ENCODE measurements at places on chromosomes 12 and 14.

DNA sequence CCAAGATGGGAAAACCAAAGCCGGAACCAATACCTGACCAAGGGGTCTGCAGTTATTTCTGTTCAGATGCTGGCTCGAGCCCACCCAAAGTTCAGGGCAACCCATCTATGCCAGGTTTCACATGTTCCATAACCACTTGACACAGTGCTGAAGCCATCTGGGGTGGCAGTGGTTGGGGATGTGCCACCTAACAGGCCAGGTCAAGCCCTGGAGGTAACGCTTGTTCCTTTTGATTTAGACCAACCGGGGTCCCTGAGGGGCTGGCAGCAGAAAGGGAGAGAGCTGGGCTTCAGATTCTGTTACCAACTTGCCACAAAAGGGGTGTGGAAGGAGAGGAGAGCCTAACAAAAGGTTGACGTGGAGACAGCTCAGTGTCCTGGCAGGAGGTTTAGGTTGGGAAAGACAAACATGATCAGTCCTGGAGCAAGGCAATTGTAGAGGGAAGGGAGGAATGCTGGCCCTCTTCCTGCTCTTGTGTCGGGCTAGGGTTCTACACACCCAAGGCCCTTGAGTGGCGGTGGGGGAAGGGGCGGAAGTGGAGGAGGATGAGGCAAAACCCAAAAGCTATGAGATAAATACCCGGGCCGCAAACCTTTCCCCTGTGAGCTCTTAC is 31.9 kb downstream of the CACNA2D4 start:
- DNase-seq: no peak

DNA sequence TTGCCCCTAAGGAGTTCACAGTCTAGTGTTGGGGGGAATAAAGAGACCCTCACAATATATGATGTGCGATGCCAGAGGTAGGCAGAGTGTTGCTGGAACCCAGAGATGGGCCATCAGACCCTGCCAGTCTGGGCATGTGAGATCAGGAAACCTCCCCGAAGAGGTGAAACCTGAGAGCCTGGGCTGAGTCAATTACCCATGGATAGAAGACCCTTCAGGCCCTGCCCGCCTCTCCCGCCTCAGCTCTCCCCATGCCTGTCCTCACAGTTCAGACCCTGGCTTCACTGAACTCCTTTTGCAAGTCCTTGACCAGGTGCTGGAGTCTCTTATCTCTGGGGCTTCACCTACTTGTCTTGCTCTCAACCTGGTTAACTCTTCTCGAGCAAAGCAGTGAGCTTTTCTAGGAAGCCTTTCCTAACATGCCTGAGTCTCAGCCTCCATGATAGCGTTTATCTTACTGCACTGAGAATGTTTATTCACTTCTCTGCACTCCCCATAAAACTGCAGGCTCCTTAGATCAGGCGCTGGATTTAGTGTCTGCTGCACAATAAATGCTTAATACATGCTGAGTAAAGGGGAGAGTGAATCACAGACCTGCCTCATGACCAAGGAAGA is 19.6 kb downstream of the ALDH1L2 start:
- no peak for DNase-seq

DNA sequence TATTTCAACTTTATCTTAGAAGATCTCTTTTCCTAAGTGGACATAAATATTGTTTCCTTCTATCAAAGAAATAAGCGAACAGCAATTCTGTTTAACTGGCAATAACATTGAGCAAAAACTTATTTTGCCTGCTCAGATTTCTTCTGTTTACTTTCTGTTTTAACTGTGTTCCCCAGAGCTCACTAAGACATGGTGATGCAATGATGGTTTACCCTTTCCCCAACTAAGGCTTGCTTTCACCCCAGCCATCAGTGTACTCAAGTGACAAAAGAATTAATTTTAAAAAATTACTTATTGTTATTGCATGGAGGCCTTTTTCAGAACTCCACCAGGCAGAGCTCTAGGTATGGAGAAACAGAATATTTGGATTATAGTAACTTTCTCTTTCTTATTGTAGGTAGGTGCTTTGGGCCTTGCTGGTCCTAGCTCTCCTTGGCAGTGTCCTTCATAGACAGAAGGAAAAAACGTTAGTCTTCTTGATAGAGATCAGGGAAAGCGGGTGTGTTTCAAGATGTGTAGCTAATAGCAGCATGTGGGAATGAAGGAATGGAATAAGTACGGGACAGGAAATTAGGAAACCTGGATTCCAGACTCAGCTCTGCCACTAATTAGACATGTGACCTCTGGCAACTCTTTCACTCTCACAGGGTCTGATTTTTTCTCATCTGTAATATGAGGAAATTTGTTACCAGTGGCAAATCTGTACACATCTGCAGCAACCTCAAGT is 14.6 kb upstream of the DDHD1 start:
- no peak for DNase-seq

DNA sequence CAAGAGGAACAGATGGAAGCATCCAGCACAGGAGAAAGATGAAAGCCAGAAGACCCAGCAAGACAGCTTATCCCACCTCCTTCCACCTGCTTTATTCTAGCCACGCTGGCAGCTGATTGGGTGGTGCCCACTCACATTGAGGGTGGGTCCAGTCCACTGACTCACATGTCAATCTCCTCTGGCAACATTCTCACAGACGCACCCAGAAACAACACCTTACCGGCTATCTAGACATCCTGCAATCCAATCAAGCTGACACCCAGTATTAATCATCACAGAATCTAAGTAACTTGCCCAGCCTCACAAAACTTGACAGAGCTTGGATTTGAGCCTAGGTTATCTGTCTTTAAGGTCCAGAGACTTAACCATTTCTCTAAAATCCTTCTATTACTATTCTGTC is 208.9 kb downstream of the PAH start:
- no peak for DNase-seq

Measured in NK-92 treated with Interleukin-12 subunit alpha and Interleukin-12 subunit beta, amount 100 ng/mL, for 24 hours (cell line).